Stimulated activated CD8-positive, alpha-beta memory T cell treated with anti-CD3 and anti-CD28 coated beads, Interleukin-7, amount 100 ng/mL, for 4 hours (primary cell): ENCODE measurements at places on chromosomes 4 and X.

GRCh38 chr4:159137176-159137575 lies 34.3 kb downstream of the RAPGEF2 start:
- DNase-seq = no peak

DNA sequence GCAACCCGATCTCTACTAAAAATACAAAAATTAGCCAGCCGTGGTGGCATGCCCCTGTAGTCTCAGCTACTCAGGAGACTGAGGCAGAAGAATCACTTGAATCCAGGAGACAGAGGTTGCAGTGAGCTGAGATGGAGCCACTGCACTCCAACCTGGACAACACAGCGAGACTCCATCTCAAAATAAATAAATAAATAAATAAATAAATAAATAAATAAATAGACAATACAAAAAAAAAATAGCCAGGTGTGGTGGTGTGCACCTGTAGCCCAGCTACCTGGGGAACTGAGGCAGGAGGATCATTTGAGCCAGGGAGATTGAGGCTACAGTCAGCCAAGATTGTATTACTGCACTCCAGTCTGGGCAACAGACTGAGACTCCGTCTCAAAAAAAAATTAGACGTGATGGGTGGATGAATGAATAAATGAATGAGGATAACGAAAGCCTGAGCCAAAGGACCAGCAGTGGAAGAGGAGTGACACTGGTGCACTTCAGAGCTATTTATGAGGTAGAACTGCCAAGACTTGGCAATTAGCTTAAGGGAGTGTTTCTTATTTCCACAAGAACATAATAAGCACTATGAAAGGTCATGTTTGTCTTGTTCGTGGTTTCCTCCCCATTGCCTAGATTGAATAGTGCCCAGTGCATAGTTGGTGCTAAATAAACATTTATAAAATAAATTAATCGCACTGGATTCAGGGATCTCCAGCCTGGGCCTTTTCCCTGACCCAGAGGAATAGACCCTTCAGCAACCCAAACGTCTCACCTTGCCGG lies 232.2 kb downstream of the IDS start:
- no peak for DNase-seq

GRCh38 chr4:41299486-41299885 lies 42.8 kb downstream of the UCHL1 start:
- DNase-seq = no peak

GRCh38 chrX:129590596-129590995 lies 50.5 kb downstream of the OCRL start:
- DNase-seq = no peak

- no peak for DNase-seq
Observed at GRCh38 chr4:54392479-54392878, 163.4 kb downstream of the PDGFRA start.

DNA sequence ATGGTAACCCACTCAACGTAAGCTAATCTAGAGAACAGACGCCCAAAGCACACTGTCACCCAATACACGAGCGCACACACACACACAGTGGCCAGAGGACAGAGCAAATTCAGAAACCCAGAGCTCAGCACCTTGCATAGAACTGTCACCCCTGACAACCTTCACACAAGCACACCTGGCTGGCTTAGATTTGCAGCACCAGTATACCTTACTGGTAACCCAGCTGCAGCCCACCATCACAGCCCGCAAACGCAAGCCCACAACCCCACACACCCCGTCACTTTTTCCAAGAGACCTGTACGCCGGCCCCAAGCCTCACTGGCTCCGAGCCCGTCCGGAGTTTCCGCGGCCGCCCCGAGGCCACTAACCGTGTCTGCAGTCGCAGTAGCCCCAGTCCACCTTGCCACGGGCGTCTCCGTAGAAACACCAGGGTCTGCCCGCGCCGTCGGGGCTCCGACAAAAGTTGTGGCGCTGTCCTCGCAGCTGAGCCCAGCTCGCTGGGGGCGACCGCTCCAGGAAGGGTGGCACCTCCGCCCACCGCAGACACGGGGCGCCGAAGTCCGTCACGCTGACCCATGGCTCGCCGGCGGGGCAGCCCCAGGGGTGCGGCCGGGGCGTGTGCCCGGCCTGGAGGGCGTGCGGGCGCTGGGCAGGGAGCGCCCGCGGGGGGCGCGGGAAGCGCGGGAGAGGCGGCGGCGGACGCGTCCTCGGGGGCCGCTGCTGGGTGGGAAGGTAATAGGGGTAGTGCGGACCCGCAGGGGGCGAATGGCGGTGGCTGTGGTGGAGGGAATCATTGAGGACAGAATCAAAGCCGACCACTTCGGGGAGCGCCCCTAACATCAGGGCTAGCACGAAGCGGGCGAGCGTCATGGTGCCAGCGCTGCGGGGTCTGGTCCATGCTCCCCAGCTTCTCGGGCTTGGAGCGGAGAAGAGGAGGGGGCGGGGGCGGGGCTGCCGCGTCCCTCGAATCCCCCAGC lies 664 bp downstream of the PRSS12 start:
- DNase-seq = no peak

GRCh38 chr4:185660340-185660739 lies 125.0 kb upstream of the PDLIM3 start:
- no peak for DNase-seq

DNA sequence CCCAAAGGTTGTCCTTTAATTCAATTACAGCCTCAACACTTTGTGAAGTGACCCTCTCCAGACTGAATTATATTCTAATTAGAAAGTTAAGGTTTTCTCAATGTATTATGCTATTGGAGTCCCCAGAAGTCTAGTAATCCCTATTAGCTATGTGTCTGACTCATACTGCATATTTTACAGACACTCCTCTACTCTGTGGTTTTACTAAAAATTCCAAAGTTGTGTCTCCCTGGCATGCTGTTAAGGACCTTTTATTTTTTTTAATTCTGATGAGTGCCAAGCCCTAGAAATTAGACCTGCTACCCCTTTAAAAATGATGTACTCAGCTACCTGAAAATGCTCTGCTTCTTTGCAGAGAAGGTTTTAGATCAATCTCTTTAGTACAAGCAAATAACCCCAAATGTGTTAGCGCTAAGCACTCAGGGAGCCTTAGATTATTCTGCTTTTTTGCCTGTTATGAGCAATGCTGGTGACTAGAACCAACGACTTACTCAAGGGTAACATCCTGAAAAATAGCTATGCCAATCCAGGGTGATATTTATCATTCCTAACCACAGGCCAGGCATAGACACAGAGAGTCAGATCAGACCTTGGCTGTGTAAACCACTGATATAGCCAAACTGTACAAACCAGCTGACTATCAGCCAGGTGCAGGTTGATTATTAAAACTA lies 26.1 kb upstream of the CXCL13 start:
- no peak for DNase-seq

GRCh38 chr4:656436-657337 lies 17.4 kb downstream of the ATP5ME start:
- DNase-seq = no peak

GRCh38 chr4:107258359-107258758 lies 222.2 kb upstream of the DKK2 start:
- no peak for DNase-seq
